ENCODE measurements at places on chromosomes 3 and 15.

GRCh38 chr15:81478354-81478753, 104.3 kb upstream of the TMC3 start:
- no peak for DNase-seq

GRCh38 chr15:67187351-67187854, 67.1 kb downstream of the AAGAB start:
- no peak for DNase-seq

GRCh38 chr3:107525644-107526305, 3.0 kb downstream of the BBX start:
- DNase-seq: peak; percentile 6

DNA sequence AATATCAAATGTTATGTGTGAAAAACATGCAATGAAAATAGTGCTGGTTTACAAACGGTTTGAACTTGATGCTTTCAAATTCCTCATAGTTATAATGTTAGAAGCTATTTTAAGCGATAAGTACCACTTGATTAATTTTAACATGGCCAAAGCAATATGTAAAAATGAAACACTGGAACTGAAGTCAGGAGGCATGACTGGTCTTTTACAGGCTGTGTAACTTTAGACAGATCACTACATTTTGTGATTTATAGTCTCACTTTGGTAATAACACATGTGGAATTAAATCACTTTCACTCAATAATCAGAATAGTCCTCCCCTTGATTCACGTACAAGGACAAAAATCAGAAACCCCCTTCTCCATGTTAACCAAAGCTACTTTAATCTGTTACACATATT, 482.7 kb upstream of the NECTIN3 start:
- no peak for DNase-seq

DNA sequence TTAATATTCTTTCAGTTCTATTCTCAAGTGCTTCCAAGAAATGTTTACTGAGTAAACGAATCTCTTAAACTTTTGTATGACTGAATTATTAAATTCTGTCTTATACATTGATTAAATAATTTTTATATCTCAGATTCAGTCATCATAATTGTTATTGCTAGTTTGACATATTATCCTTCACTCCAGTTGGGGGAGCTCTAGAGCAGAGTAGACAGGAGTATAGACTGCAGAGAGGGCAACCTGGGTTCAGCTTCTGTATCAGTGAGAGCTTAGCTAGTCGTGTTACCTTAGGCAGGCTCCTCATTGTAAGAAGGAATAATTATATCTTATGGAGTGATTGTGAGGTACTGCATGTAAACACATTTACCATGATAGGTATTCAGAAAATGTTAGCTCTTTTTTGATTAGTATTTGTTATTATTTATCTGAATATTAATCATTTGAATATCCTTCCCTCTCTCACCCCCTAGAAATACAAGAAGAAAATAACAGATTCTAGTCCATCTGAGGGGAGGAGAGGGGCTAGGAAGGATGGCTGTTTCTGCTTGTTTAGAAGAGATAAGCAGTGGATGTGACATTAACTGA, 31.0 kb upstream of the ZCWPW2 start:
- DNase-seq: no peak

- DNase-seq: peak; percentile 67
These were observed 70.7 kb upstream of the ABHD2 start for GRCh38 chr15:89017370-89018066.

DNA sequence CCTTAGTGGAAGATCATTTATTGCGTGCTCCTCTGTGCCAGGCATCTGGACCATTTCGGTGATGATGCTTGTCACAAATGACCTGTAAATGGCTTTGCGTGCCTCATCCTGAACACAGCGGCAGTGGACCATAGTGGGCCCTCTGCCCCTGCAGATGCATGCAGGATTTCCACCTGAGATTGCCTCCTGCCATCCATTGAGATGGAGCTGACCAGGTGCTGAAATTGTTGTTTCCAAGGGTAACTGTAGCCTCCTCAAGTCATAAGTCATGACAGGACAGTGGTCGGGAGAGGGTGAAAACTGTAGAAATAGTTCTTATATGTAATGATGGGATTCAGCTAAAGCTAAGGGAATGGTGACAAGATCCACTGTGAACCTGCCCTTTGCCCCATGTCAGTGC, 35.5 kb downstream of the CLSTN2 start:
- no peak for DNase-seq

DNA sequence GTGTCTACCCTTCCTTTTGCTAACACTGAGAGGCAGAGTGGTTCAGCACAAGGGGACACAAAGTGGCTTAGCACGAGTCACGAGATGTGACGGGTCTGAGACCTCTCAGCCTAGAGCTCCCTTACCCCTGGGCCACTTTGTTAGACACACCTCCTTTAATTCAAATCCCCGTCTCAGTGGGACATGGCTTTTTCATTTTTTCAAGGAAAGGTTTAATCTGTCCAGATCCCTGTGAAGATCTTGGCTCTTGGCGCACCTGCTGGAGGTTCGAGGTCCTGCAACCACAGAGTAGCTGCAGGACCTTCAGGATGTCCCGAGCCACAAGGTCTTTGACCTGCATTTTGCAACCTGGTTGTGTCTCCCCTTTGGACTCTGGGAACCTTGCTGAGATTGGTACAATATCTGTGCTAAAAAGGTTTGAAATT, 52.0 kb downstream of the LPP start:
- DNase-seq: no peak

DNA sequence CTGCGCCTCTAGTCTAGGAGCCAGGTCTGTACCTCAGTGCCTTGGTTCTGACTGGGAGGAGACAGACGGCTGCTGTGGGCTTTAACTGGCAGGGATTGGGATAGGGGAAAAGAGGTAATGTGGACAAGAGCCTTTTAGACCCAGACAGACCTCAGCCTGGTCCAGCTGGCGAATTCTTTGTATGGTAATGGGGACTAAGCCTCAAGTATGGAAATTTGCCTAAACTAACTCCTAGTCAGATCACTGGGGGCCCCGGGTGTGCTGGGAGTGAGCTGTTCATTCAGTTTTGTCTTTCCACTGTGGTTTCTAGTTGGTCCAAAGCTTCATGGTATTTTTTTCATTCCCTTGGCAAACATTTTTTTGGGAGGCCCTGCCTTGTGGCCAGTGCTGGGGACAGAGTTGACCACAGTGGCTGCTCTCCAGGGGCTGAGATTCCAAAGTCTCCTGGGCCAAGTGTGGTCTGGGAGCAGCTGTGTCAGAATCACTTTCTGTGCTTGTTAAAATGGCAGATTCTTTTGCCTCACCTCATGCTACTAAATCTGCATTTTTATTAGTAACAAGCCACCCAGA, 261.4 kb upstream of the C2CD4B start:
- DNase-seq: no peak

DNA sequence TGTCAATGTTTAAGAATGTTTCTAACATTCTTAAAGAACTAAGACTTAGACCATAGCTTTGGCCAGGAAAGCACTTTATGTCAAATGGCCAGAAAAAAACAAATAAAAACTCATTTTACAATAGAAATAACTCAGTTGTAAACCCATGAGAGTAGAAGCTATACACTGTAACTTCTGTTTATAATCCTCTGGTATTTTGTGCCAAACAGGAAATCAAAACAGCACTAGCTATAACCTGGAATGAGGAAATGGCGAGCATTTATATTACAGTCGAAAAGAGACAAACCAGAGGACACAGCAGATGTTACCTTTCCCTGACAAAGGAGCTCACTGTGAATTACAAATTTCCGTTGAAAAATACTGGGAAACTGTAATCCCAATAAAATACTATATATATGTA, 10.3 kb downstream of the GK5 start:
- DNase-seq: no peak

GRCh38 chr3:122991236-122991985, 36.2 kb downstream of the SEMA5B start:
- DNase-seq: no peak

DNA sequence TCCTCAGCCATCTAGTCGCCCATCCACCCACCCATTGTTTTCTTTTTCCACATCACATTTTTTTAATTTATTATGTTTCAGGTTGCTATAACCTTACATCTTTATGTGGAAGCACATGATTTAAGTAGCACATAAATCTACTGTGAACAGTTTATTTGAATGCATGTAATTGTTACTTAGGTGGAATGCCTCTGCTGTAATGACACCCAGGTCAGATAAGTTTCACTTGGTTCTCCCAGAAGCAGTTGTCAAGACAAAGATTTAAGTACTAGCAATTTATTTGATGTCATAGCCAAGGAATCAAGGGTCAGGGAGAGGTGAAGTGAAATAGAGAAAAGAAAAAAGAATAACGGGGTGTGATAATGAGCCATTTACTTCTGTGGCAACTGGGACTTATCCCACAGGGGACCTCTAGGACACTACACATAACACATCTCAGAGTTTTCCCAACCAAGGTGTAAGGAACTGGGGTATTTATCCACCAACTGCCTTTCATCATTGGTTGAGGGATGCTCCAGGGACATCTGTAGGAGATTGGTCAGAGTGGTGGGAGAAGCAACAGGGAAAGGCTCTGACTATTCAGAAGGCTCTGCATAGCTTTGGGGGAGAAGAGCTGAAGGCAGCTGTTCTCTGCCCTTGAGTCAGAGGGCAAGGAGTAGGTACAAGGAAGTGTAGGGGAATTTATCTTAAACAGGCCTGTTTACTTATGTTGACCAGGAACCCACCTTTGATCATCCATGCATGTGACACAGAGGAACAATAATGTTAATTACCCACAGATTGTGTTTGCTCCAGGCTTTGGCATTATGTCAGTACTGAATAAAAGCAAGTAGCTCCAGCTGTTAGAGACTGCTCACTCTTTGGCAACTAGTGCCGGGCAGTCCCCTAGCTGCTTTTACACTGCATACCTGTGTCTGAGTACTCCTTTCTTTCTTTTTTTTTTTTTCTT, 94.8 kb downstream of the CD200R1L start:
- no peak for DNase-seq

DNA sequence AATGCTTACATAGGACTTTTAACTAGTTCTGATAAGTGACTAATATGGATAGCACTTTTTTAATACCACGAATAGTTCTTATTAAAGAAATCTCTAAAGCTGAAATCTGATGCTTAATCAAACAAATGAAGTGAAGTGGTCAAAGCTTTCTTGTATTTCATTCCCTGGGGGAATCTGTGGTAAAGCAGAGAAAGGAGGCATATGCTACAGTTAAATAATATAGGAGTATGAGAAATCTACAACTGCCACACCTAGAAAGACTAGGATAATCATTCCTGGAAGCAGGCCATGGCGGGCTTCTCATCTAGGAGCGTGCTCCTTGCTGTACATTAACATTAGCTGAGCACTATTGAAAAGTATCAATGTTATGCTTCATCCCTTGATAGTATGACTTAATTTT, 835.7 kb downstream of the OTOL1 start:
- DNase-seq: no peak

DNA sequence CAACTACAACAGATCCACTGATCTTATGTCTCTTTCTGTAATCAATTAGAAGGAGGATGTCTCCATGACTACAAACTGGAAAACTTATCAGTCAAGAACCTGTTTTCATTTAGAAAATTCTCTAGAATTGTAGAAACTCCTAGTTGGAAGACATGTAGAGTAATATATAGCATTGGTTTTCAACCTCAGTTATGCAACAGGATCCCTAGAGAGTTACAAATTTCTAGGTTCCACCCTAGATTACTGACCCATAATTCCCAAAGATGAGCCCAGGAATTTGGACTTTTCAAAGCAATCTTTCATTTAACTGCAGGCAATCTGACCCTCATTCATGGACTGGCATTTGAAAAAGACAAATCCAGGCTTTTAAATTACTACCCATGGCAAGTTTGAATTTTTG, 116.9 kb upstream of the RAP2B start:
- DNase-seq: no peak

DNA sequence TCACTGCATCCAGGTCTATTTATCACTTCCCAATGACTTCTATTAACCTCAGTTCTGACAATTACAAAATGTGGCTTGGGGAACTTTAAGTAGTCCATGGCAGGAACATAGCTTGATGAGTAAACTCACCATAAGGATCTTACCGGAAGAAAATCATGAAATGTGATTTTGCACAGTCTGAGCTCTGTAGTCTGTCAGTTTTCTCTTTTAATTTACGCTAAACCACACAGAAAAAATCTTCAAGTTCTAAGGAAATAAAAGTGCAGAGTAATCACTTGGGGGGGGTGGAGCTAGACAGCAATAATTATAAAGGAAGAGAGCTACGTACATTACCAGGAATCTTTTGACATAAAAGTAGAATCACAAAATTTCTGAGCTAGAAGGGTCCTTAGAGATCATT, 9.2 kb downstream of the TBC1D5 start:
- DNase-seq: no peak

DNA sequence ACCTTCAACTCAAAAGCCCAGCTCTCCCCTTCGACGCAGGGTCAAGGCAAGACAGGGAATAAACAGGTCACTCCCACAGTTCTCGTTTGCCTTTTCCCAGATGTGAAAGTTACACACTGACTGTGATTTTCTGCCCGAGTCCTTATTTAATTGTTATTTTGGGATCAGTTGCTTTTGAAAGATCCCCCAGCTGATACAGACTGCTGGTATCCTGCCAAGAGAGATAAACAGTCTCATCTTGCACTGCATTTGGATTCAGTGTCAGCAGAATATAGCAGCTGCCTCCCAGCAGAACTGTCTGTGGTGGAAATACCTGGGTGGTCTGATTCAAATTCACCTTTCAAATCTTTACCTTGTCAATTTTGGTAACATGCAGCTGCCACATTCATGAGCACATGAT, 56.0 kb upstream of the FAM3D start:
- no peak for DNase-seq

- DNase-seq: no peak
These were observed 108.0 kb downstream of the FBN1 start for GRCh38 chr15:48537271-48538113.

DNA sequence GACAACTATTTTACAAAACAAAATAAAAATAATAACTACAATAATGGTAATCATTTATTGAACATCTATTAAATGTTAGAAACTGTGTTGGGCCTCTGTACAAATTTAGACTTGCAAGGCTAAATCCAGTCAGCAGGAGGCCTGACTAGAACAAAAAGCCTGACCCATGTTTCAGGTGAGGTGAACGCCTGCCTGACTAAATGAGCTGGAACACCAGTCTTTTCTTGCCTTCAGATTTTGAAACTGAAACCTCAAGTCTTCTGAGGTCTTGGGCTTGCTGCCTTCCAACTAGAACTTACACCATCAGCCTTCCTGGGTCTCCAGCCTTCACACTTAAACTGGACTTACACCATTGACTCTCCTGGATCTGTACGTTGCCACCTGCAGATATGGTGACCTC, 706.9 kb downstream of the TBL1XR1 start:
- DNase-seq: no peak

DNA sequence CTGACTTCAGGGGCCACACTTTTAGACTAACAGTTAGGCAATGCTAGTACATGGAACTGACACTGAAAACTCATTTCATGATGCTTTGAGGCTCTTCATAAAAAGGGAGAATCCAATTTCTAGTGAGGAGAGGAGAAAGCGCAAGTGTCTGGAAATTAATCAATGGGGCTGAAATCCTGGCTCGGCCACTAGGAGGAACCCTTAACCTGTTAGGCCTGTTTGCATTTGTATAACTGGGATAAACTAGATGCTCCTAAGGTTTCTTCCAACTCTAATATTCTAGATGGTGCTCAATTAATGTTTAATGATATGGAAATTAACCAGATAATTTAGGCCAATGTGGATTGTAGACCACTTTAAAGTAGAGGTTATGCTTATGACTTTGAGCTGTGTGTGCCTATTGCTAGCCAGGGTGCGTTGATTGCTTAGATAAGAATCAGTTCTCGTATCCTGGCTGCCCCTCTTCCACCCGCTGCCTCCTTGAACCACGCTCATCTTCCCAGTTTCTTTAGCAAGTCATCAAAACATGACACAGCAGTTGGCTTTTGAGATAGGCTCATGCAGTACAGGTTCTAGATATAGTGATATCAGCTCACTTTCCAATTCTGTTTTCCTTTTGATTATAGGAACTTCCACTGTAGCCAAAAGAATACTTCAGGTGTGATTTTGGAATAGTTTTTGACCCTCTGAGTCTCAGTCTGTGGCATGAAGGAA, 16.8 kb upstream of the CRBN start:
- peak; percentile 11 for DNase-seq
